ENCODE measurements at places on chromosomes 5 and 9.

DNA sequence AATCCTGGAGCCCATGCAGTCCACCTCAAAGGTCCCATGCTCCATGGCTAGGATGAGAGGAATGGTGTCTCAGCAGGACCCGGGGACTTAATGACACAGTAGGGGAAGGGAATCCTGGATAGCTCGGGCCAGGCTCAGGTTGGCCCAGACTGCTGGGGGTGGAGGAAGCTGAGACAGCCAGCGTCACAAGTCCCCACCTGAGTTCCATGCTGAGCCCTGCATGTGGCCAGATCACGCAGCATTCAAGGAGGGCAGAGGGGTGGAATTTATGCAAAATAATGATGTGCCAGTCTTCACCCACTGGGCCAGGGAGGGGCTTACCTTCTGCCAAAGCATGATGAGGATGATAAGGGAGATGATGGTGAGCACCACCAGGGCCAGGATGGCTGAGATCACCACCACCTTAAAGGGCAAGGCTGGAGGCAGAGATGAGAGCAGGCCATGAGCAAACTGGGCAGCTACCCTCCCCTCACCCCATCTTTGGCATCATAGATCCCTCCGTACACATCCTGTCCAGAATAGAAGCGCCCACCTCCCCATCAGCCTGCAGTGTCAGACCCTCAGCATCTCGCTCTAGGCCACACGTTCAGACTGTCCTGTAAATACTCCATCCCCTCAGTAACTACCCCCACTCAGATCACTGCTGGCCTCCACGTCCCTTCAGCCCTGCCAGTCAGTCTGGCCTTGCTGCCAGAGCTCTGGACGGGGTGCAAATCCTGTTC lies 29.3 kb downstream of the PDGFRB start:
- DNase-seq, result no peak

GRCh38 chr9:110807956-110808598 lies 139.5 kb downstream of the MUSK start:
- DNase-seq, result no peak

- no peak for DNase-seq
Observed at GRCh38 chr5:95520206-95520605, 34.6 kb downstream of the SKIC3 start.

DNA sequence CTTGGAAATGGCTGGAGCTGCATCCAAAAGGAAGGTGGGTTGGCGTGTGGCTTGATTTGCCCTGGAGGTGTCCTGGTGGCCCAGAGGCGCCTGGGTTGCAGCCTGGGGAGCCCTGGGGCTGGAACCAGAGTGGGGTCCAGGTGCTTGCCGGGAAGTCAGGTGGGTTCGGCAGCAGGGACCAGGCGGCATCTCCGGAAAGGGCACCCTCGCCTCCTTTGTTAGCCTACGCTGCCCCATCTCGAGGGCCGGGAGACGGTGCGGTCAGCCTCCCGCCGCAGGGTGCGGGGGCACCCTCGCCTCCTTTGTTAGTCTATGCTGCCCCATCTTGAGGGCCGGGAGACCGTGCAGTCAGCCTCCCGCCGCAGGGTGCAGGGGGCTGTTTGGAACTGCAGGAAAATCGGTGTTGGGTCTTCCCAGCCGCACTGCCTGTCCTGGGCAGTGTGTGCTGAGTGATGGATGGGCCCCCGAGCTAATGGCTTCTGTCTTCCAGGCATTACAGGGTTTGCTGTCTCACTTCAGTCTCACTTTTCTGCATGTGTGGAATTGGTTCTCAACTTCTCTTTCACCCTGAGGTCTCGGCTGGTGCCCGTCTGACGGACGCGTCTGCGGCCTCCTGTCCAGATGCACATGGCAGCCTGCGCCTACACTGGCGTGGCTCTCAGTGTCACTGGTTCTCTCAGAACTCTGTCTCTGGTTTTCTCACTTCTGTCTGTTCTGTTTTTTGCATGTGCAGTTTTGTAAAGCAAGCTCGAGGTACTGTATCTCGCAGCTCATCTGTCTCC lies 139.0 kb downstream of the CACNA1B start:
- DNase-seq, result no peak

GRCh38 chr9:35598866-35599590 lies 6.0 kb upstream of the TESK1 start:
- peak; percentile 67 for DNase-seq

- DNase-seq, result no peak
Observed at GRCh38 chr5:114402206-114402605, 40.3 kb downstream of the KCNN2 start.

- DNase-seq, result peak; percentile 86
Observed at GRCh38 chr5:107217721-107218130, 453.0 kb downstream of the EFNA5 start.

DNA sequence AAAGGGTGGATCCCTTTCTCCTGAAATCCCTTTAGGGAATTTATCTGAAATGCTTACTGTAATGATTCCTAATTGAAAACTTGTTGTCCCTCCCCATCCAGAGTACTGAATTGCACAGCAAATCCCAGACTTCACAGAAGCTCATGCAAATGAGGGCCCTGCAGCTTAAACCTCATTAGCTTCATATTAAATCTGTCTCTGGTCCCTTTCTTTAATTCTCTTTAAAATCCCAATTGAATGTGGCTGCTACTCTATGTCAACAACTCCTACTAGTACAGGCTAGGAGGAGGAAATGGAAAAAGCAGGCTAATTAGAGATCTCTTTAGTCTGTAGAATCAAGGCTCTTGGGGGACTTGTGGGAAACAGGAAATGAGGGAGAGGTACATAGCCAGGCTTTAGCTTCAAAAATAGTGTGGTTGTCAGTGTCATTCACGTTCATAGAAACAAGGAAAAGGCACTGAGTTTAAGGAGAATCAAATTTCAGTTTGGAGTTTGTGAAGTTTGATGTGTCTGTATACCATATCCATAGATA lies 191.3 kb upstream of the PRDM9 start:
- DNase-seq, result no peak

DNA sequence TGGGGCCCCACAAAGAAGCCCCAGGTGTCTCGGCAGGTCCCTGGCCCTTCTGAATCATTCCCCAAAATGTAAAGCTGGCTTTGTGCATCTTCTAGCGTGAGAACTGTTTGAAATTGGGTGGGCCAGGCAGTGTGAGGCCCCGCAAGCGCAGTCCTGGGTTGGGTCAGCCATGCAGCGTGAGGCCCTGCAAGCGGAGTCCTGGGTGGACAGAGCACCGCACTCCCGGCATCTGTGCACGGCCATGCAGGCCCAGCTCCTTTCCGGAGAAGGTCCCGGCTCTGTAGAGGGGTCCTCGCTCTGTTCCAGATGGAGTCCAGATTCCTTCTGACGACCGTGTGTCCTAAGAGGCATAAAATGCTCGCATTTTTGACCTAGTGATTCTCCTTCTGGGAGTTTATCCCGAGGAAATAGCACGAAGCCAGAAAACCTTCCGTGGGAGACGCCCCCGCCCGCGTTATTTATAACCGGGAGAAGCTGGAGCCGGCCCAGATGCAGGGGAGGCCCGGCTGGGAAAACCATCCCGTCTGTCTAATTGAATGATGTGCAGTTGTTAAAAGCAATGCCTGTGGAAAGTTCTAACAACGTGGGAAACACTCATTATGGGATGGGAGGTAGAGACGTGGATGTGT lies 19.4 kb upstream of the NOTCH1 start:
- DNase-seq, result no peak

DNA sequence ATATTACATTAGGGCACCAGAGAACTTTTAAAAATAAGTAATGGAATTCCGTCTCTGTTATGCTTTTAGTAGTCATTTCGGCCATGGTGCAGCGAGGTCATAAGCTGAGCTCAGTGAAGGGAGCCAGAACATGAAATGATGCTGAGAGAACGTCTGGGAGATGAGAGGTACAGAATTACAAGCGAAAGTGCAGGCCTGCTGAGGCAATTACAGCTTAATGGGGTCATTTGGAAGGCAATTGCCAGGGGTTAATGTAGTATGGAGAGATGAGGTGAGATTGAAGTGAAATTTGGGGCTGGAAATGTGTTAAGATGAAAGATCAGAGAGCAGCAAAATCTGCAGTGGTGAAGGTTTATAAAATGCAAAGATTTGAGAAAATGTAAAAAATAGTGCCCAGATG lies 96.5 kb downstream of the PBX3 start:
- DNase-seq, result no peak

DNA sequence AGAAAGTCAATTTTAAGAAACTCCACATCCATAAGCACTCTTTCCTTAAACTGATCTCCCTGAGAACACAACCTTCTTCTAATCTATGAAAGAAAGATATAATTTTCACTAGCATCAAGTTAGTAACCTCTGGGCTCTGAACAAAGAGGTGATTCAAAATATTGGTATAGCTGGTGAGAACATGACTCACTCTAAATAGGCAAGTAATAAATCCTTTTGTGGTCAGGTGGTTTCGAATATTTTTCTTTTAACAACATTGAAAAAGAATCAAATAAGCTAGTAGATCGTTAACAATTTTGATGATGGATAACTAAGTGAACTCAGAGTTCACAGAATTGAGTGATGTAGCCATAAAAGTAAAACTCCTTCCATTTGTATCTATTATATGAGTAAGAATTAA lies 150.6 kb upstream of the IQGAP2 start:
- DNase-seq, result no peak

Measured in coronary artery (tissue), 2 donors.